ENCODE measurements at places on chromosomes 1 and 21.

DNA sequence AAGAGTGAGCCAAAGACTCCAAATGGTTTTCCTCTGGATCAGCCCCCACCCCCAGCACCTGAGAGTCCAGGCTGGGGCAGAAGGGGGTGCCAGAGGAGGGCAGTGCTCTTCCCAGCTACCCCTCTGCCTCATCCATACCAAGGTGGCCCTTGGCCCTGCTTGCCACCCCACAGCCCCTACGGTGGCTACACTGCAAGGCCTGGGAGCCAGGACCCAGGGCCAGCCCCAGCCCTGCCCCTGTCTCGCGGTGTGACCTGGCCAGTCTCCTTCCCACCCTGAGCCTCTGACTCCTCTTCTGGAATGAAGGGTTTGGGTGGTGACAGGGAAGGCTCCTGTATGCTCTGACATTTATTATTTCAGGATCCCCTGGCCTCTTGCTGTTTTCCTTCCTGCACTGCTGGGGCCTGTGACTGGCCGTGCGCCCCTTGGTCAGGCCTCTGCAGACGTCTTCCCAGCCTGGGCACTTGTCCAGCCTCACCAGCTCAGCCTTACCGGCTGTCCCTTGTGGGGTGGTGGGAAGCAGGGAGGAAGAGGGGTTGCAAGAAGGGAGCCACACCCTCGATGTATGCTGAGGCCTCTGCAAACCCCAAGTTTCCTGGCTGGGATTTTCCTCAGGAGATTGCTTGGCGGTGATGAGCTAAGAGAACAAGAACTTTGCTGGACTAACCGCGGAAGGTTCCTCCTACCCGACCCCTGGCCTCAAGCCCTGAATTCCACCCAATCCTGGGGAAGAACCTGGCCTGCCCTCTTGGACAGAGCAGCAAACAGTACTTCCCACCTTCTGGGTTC, 13.5 kb downstream of the ASAP3 start:
- no peak for DNase-seq

DNA sequence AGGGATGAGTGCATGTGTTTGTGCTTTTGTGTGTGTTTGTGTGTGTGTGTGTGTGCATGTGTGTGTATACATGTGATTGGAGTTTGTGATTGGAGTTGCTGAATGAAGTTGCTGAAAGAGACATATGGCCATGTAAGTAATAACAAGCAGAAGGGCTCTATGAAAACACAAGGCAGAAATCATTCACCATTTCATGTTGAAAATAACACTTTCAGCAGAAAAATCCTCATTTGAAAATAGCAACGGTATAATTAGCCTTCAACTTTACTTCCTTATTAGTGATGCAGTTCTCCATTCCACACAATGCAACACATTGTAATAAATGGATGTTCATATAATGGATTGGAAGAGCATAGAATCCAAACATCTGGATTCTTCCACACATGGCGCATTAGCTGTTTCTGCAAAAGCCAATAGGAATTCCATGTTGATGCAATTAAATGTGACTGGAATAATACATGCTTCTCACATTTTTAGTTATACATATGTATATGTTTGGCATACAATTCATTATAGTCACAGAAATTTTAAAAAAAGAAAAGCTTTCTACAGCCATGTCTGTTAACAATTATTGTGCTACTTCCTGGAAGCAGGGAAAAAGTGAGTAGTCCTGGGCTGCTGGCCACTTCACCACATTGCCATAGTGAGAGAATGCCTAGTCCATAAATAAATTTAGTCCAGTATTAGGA, 538.0 kb downstream of the LTN1 start:
- no peak for DNase-seq

GRCh38 chr1:205543351-205544301, 39.2 kb downstream of the CDK18 start:
- DNase-seq: no peak

DNA sequence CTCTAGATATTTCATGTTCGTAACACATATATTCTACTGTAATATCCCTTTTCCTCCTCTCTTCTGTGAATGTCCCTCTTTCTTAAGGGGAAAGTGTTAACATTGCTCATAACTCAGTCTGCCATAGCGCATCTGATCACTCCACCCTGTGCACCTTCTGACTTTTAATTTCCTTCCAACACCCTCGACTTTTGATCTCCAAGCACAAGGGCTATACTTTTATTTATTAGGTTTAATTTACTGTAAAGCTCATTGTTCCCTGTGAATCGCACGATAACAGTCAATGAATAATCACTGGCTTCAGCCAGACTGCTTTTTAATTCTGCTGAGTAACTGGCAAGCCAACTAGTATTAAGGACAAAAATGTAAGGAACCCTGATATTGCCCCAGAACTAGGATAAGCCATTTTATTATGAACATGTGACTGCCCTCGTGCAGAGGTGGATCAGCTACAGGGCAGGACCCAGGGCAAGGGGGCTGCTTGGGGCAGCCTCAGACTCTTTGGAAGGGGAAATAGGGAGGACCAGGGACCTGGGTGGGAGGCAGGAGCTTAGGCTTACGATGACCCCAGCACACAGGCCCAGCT, 2.6 kb upstream of the ETS2 start:
- DNase-seq: no peak

DNA sequence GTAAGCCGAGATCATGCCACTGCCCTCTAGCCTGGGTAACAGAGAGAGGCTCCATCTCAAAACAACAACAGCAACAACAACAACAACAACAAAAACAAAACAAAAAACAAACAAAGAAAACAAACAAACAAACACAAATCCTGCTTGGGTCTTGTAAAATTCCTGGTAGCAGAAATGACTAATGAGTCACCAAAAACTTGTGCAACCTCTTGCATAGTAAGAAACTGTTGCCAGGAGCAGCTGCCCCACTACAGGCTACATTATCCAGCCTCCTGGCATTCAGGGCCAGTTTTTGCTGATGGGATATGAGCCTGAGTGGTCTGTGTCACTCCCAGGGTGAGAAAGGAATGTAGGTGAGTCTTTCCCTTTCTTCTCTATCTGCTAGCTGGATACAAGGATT, 245.4 kb downstream of the TNR start:
- DNase-seq: no peak

DNA sequence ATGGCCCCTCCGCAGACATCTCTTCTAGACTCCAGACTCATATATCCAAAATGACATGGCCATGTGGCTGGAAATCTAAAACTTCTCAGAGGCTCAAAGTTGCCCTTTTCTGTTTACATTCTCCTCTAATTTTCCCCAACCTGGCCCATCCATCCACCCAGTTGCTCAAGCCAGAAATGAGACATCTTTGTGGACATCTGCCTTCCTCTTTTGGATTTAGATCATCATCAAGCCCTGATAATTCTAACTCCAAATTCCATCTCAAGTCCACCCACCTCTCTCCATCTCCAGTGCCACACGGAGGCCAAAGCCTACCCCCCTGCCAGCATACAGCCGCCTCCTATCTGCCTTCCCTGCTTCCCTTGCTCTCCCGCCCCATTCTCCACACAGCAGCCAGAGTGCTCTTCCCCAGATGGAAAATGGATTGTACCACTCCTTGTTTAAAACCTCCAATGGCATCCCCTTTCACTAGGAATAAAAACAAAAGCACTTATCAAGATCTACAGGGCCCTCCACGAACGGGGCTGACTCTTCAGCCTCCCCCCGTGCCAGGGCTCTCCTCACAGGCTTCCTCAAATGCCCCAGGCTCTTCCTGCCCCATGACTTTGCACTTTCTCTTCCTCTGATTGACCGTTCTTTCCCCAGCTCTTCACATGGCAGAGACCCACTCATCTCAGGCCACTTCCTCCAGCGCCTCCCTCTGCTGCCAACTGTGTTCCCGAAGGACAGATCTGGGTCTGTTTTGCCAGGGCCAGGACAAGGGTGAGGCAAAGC, 40.1 kb downstream of the SYT6 start:
- no peak for DNase-seq

GRCh38 chr1:46186076-46186475, 9.8 kb upstream of the P3R3URF start:
- no peak for DNase-seq

DNA sequence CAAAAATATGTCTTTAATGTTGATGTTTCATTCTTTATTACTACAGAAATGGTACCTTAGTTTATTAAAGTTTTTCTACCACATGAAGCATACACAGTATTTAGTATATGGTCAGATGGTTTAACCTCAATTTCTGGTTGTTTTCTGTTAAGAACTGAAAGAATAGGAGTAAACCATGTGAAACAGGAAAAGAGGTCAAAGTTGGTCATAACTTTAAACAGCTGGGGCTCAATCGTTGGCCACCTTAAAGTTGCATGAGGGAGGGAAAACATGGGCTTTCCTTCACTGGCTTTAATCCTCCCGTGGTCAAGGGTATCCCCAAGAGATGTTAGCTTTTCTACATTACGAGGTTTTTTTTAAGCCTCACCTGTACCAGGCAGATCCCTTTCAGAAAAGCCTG, 483.3 kb upstream of the ADAMTS5 start:
- DNase-seq: no peak

- DNase-seq: peak; percentile 46
These were observed 24.4 kb downstream of the SLC66A1 start for GRCh38 chr1:19336543-19336942.

DNA sequence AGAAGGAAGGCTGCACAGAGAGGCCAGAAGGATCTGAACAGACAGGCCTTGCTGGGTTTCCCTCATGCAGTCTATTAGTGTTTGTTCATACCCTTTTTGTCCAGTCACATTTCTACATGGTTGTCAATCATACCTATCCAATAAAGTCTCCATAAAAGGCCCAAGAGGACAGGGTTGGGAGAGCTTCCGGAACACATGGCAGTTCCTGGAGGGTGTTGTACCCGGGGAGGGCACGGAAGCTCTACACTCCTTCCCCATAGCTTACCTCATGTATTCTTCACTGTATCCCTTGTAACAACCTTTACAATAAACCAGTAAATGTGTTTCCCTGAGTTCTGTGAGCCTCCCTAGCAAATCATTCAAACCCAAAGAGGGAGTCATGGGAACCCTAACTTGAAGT, 28.0 kb downstream of the MCOLN2 start:
- no peak for DNase-seq

DNA sequence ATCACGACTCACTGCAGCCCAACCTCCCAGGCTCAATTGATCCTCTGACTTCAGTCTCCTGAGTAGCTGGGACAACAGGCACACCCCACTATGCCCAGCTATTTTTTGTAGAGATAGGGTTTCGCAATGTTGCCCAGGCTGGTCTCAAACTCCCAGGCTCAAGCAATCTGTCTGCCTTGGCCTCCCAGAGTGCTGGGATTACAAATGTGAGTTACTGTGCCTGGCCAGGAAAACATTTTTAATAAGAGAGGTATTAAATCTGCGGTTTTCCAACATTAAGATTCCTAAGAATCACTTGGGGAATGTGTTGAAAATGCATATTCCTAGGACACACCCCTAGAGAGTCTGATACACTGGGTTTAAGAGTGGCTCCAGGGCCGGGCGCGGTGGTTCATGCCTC, 8.7 kb downstream of the CSF1 start:
- no peak for DNase-seq

GRCh38 chr1:170808216-170808885, 127.0 kb upstream of the MROH9 start:
- no peak for DNase-seq

- DNase-seq: no peak
These were observed 12.2 kb downstream of the NGF start for GRCh38 chr1:115325874-115326273.

- DNase-seq: no peak
These were observed 265.7 kb upstream of the TMEM51 start for GRCh38 chr1:14887764-14888350.

GRCh38 chr1:19128968-19129514, 81.0 kb downstream of the UBR4 start:
- no peak for DNase-seq

DNA sequence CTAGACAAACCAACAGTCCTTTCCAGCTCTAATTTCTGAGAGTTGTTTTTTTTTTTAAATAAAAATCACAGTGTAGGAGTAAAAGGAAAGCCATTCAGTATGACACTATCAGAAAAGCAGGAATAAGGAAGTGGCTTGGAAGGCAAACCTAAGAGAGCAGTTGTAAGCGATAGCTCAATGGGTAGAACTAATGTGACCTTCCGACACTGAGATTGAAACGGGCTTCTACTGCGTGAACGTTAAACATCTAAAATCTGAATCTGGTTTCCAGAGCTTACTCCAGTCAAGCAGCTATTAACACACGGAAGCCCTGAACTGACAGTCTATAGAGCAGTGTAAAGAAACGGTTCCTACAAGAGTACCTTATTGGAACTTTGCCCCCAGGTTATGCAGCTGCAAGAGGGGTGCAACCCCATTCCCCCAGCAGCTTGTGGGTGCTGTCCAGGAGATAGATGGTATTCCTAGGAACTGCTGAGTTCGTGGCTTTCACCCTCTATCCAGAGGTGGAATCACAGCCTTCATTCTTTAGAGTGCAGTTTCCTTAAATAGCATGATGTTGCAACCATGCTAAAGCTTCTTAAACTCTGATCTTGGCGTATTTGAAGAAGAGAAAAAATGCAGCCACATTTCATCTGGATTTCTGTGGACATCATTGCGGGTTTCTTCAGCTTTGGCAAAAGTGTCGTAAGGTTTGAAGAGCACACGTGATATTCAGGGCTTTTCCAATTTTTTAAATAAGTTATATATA, 3.3 kb upstream of the IRF2BP2 start:
- DNase-seq: no peak

DNA sequence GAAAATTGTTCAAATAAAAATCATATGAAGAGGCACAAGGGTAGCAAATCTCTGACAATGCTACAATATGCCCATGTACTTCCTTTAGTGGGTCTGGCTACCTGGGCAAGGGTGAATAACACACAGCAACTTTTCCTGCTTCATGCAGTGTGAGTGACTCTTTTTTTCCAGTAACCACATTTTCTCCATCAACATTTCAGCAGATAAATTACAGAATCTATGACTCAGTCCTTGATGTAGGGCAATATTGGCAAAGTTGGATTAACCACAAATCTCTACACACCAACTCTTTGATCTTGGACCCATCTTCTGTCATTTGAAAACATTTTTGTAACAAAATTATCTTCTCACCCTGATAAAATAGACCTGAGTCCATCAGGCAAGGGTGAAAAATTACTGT, 31.7 kb downstream of the ERICH3 start:
- no peak for DNase-seq

DNA sequence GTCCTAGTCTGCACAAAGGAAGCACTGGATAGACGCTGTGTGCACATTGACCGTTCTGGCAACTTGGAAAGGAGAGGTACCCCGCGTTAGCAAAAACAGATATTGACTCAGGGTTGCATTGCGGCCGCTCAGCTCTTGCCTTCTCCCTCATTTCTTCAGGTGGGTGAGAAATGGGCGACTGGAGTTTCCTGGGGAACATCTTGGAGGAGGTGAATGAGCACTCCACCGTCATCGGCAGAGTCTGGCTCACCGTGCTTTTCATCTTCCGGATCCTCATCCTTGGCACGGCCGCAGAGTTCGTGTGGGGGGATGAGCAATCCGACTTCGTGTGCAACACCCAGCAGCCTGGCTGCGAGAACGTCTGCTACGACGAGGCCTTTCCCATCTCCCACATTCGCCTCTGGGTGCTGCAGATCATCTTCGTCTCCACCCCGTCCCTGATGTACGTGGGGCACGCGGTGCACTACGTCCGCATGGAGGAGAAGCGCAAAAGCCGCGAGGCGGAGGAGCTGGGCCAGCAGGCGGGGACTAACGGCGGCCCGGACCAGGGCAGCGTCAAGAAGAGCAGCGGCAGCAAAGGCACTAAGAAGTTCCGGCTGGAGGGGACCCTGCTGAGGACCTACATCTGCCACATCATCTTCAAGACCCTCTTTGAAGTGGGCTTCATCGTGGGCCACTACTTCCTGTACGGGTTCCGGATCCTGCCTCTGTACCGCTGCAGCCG, 5.4 kb downstream of the GJA8 start:
- no peak for DNase-seq

Measured in CD4-positive, alpha-beta T cell treated with Interleukin-4 for 4 hours (primary cell).